Stimulated activated CD8-positive, alpha-beta memory T cell treated with anti-CD3 and anti-CD28 coated beads, Interleukin-4, amount 100 ng/mL, for 1 hour (primary cell): ENCODE measurements at places on chromosomes 7 and 10.

- no peak for DNase-seq
Observed at GRCh38 chr7:149021725-149022062, 6.6 kb downstream of the PDIA4 start.

DNA sequence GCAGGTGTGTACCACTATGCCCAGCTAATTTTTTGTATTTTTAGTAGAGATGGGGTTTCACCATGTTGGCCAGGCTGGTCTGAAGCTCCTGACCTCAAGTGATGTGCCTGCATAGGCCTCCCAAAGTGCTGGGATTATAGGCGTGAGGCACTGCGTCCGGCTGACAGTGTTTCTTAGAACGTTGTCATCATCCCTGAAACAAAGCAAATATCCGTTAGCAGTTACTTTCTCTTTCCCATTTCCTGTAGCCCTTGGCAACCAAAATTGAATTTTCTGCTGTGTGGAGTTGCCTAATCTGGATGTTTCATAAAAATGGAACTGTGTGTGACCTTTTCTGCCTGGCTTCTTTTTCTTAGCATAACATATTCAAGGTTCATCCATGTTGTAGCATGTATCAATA, 22.4 kb downstream of the ZNF33A start:
- no peak for DNase-seq

GRCh38 chr7:343864-344607, 54.1 kb downstream of the FOXL3 start:
- no peak for DNase-seq

- no peak for DNase-seq
Observed at GRCh38 chr7:110600956-110601355, 490.0 kb upstream of the LRRN3 start.

DNA sequence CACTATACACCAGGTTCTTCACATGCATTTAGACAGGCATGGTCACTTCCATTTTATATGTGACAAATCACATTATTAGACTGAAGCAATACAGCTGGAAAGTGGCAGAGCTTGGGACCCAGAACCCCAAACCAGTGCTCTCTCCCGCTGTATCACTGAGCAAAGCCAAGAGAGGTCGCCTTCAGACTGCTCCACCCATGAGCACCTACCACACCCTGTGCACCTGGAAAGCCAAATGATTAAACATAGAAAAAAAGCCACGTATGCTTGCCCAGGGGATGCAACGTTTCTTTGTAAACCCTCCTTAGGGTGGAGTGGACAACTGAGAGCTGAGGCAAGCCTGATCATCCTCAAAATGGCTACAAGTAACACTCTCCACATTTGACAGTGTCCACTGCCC, 72.5 kb downstream of the CCDC6 start:
- DNase-seq: no peak

DNA sequence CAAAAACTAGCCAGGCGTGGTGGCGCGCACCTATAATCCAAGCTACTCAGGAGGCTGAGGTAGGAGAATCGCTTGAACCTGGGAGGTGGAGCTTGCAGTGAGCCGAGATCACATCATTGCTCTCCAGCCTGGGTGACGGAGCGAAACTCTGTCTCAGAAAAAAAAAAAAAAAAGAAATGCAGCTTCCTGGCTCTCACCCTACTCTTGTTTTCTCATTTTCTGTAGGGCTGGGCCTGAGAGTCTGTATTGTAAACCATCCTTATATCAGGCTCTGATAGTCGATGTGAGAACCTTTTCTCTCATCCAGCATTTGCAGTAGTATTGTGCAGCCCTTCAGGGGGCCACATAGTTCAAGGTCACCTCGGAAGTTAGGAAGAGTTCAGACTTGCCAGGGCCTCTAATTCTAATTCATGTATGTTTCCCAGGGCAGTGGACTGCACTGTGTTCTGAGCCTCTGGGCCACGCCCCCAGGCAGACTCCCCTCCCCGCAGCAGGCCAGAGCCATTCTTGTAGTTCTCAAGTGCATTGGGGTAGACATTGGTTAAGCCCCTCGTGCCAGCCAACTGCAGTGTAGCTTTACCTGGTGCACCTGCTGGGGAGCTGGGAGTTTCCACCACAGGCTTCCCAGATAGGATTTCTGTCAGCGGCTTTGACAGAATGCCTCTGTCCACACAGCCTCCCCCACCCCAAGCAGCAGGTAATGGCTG, 38.3 kb upstream of the PDCD4 start:
- no peak for DNase-seq

- DNase-seq: no peak
Observed at GRCh38 chr7:130822642-130823041, 88.6 kb upstream of the KLF14 start.

DNA sequence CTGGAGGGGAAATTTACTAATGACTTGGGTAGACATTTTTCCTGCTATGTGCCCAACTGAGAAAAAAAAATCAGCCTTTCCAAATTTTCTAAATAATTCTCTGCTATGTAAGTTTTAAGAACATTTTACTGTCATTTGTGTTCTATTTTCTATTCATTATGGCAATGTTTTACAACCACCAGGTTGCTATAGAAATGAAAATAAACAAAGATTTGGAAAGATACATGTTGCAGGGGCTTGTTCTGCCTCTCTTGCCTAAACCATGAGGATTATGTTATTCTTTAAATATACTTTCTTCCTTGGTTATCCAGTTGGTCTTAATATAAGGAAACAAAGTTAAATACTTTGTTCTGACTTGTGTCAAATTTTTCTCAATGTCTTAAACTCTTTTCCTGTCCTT, 257.2 kb downstream of the TWIST1 start:
- no peak for DNase-seq

DNA sequence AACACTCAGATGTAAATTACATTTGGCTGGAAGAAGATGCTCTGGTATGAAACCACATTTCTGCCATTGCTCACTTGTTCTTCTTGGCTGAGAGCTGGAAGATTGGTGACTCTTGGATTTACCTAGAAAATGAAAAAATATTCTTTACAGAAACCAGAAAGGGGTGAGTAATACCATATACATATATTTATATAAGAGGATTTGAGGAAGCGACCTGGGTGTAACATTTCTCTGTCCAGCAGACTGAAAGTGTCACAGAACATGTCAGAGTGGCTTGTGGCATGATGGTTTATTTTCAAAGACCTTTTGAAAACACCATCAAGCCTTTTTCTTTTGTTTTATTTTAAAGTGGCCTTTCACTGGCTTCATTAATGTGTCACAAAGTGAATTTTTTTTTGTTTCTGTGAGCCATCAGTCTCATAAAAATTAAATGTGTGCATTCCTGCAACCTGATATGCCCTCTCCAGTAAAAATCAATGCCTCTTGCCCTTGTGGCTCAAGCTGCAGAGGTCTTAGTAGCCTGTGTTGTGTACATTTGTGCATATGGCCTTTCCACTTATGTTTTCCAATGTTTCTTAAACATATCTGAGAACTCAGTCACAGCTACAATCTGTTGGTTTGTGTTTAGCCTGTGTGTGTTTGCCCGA, 23.5 kb downstream of the CREB5 start:
- no peak for DNase-seq

DNA sequence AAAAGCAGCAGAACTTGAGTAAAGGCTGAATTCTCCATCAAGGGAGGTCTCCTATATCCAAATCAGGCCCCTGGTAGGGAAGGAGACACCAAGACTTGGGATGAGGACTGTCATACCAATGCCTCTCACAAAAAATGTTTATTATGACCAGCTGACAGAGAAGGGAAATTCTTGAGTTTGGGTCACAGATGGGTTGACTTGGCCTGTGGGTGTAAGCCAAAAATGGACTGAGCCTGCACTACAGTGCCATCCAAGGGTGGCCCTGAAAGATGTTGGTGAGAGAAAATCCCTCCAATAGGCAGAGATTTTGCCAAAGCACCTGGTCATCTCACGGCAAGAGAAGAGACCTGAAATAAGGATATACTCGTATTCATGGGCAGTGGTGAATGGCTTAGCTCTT, 27.0 kb upstream of the PPIF start:
- DNase-seq: no peak

GRCh38 chr7:132066761-132067171, 509.5 kb downstream of the PLXNA4 start:
- no peak for DNase-seq

DNA sequence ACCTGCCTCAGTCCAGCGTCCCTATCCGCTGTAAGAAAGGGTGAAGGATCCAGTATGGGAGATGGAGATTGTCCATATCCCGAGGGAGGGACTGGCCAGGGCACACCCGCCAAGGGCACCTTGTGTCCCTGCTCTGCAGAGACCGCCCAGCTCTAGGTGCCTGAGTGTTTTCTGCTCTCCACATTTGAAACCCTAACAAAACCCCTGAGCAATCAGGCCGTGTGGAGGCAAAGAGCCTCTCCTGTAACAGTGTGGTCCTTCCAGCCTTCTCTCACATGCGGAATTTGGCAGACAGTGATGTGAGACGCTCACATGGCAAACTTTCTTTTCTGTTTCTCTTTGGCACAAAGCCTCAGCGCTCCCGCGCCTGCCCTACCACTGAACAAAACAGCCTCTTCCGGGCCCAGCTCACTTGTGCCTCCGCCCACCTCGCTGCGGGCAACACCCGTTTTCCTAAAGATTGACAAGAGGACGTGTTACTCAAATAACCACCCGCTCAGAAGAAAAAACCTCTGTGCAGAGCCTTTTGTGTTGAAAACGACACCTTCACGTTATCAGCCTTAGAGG, 514.8 kb downstream of the DNAJB6 start:
- DNase-seq: peak; percentile 23

DNA sequence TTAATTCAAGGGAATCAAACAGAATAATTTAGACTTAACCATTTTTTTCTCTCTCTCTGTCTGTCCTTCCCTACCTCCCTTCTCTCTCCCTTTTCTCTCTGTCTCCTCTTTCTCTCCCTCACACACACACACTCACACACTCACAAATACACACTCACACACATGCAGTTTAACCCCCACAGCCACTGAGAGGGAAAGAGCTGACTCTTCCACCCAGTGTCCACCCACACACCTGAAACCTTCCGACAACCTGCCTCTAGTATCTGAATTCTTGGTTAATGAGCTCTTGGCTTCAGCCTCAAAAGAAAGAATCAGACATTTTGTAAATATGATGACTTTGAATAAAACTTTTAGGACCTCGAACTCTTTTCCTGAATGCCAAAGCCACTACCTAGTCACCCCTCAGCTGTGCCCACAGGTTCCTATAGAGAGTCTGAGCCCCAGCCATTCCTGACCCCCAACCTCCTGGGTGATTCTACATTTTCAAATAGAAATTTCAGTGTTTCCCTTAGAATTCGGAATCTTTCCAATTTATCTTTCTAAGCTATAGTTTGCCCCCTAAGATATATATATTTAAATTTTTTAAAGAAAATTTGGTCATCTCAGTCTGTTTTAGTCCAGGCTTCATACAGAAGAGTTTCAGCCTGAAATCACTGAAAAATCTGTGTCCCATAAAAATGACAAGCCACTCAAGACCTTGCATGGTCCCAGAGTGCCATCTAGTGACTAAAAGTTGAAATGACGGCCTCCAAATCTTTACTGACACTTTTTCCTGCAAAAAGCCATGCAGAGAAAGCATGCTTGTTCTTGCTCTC, 202.8 kb downstream of the IPMK start:
- no peak for DNase-seq

DNA sequence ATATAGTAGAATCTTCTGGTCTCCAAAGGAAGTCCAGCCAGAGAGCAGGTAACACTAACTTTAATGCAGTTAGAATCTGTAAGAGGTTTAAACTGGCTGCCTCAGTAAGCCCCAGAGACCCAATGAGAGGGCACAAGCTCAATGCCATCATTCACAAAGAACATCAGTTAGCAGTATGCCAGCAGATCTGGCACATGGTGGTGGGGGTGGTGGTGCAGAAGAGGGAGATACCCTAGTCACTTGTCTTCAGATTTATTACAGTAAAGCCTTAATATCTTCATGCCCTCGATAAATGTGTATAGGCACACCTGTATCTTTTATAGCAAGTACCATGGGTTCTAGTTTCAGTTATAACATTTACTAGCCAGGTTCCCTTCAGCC, 86.2 kb downstream of the SORBS1 start:
- no peak for DNase-seq

- no peak for DNase-seq
Observed at GRCh38 chr10:129447486-129447885, 19.6 kb upstream of the MGMT start.

DNA sequence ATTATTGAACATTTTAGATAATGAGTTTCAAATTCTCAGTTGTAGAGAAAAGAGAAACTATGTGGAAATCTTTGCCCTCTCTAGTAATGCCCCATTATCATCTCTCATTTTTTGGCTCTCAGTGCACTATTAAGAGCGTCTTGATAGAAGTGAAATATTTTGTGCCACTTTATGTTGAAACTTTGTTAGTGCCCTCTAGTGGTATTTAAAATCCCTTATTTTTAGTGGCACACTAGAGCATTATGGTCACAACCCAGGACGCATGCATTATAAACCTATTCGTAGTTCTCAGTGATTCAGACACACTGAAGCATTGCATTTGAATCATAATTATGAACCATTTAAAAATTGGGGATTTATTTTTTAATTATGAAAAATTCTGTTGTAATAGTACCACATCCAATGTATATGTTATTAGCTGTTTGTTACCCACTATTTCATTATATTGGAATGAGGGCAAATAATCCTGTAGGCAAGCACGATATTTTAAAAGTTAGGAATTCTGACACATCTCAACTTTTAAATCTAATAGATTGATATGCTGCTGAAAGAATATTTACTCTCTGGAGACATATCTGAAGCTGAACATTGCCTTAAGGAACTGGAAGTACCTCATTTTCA, 21.9 kb downstream of the PDCD4 start:
- DNase-seq: no peak

- DNase-seq: no peak
Observed at GRCh38 chr7:91083855-91084644, 180.2 kb upstream of the FZD1 start.

GRCh38 chr10:48582970-48583369, 21.9 kb downstream of the ARHGAP22 start:
- DNase-seq: no peak

DNA sequence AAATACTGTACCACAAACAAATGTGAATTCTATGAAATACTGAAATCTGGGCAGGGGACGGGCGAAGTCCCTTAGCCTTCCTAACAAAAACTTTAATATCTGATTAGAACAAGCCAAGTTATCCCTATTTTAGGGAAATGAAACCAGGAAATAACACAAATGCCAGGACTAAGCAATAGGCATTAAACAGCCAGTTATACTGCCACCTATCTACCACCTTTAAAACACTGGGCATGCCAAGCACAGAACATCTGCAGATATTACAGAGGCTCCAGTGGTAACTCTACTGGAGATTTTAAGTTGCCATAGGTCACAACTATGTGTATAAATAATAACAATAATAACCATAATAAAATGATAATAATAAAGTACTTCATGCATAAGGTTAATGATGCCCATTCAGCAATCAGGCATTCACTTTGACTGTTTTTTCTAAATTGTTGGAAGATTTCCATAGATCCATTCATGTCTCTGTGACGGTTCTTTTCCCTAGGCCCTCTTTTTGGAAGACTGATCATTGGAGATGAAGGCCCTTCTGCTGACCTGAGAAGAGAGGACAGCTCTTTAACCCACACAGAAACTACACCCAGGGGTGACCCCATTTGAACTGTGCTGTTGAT, 195.7 kb downstream of the CACNA2D1 start:
- DNase-seq: no peak
